Karpas-422 (cell line): ENCODE measurements at places on chromosomes 2 and 18. TPM values are rescaled to one million over a fixed set of nuclear protein-coding genes. Genes with fewer than 3 reads are reported as not detected.

DNA sequence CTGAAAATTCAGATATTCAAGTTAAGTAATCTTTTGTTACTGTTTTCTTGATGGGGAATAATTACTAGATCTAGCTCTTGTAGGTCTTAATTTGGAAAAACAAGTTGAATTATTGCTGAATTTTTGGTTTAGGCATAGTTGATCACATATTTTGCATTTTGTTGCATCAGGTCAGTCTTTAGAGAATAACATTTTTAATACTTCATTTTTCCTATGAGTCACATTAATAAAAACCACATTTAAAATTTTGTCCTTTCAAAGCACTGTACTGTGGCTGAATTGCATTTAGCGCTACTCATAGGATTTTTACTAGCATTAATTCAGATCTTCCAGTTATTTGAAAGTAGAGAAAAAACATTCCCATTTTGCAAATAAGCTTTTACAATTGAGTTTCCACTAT lies 23.2 kb downstream of the MAP4K4 start:
- no peak for DNase-seq

GRCh38 chr2:184890311-184890710 lies 292.0 kb downstream of the ZNF804A start:
- DNase-seq, result no peak

GRCh38 chr2:9145752-9146430 lies 60.7 kb upstream of the ASAP2 start:
- no peak for DNase-seq

- no peak for DNase-seq
Measured at GRCh38 chr18:40685219-40685618, 1269.8 kb upstream of the PIK3C3 start.

- no peak for DNase-seq
Measured at GRCh38 chr2:128783193-128783671, 464.6 kb upstream of the HS6ST1 start.

GRCh38 chr18:71966791-71967190 lies 577.4 kb downstream of the CBLN2 start:
- no peak for DNase-seq

DNA sequence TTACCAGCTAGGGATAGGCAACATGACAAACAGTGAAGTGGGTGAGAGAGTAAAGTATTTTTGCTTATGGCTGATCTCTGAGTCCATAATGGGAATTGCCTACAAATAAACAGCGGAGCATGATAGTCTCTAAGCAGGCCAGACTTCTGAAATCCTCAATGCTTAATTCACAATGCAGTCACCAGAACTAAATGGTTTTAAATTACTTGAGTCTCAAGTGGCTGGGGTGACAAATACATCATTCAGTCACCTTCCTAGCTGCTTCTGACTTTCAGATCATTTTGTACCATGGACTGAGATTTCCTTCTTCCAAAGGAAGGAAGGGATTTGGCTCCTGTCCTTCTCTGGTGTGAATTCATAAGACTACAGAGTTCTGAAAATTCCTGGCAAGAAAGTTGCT lies 82.8 kb upstream of the RMP24 start:
- DNase-seq, result no peak

DNA sequence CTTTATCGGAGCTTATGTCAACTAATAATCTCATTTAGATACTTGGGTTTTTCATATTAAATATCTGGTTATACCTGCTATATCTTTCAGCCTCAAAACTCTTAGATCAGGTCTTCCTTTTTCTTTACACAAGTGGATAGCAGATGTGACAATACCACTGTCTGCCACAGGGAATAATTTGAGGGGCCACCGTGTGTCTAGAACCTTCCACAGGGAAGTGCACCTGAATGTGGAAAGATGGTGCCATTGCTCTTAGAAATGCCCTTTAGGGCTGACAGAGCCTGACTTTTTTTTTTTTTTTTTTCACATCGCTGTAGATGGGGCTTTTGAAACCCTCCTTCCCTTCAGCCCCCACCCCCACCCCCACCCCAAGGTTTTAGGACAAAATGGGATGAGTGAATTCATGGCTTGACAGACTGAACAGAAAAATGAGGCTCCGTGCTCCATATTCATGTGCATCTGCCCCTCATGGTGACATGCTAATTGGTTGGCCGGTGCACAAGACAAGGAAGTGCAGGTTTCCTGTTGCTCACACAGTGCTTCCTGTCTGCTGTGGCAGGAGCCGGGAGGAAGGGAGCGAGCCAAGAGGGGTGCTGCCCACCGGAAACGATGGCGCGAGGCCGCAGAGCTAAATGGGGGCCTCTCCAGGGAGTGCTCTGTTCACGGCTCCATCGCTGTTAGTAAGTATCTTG lies 246.0 kb downstream of the LDLRAD4 start:
- peak; percentile 73 for DNase-seq

GRCh38 chr18:36089001-36089400 lies 21.6 kb upstream of the RPRD1A start:
- DNase-seq, result no peak

GRCh38 chr2:211503856-211504255 lies 947.5 kb downstream of the CPS1 start:
- peak; percentile 58 for DNase-seq

ST6GAL2 gene
- 0.47 and 0.82 TPM in 2 replicates for total RNA-seq
